Activated CD4-positive, alpha-beta T cell treated with anti-CD3 and anti-CD28 coated beads, Interleukin-2, amount 50 U/mL, for 24 hours (primary cell): ENCODE measurements at places on chromosomes 7 and 10.

- no peak for DNase-seq
Measured at GRCh38 chr10:113765910-113766309, 14.4 kb downstream of the PLEKHS1 start.

- no peak for DNase-seq
Measured at GRCh38 chr7:135991322-135991721, 14.2 kb upstream of the MTPN start.

DNA sequence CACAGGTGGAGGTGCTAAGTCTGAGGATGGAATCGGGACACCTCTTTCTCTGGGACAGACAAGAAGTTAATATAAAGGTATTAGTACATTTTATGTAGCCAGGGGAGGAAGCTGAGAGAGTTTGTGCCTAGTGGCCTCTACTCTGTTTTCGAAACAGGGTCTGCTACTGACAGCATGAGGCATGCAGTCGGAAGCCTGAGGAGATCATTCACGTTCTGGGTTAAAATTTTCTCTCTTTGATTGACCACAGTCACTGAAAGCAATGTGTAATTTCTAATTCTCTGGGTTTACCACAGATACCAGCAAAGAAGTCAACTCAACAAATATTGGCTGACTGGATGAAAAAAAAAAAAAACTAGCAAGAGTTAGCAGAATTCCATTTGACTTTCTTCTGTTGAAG, 53.3 kb upstream of the KCTD7 start:
- no peak for DNase-seq

DNA sequence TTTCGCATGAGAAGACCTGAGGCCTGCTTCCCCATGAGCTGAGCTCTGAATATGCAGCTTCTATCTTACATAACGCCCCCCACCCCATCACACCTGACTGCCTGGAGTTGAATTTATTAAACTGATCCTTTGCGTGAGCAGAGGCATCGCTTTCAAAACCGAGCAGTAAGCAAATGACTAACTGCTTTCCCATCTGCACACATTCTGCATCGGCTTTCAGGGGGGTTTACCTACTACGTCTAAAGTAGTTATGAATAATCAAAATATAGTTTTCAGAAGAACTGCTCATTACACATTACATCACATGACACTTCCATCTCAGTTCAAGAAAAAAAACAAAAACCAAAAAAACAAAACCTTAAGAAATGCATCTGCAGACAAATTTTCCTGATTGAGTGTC, 54.7 kb upstream of the EGR2 start:
- DNase-seq: no peak

- no peak for DNase-seq
Measured at GRCh38 chr10:124212702-124213101, 119.3 kb upstream of the CHST15 start.

DNA sequence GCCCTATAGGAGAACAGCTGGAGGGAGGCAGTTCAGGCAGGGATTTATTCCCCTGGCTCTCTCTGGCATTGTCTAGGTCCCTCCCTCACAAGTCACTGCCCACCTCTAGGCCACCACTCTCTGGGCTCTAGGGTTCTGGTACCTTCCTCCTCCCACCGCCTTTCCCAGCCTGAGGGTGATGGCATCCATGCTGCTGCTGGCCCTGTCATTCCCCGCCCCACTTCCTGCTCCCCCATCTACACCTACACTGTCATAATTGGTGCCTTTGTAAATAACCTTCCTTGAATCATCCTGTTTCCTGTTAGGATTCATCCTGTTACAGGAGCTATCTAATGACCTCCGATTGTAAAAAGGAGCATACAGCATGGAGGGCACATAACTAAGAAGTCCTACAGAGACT, 303.3 kb upstream of the COBL start:
- no peak for DNase-seq

DNA sequence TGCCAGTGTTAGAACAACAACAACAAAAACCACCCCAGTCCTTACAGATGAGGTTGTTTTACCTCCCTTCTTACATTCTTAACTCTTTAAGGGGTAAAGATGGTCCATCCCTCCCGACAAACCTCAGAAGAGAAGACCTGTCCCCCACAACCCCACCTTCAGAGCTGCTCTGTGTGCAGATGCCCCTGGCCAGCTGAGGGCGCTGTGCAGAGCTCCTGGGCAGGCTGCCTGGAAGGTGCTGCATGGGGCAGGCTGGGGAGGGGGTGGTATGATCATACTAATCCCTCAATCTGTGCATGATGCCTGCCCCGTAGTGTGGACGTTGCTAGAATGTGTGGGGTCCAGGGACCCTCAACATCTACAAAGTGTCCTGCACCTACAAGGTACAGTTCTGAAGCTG, 387.1 kb downstream of the INHBA start:
- DNase-seq: no peak

- DNase-seq: no peak
Measured at GRCh38 chr10:77949167-77949566, 22.6 kb upstream of the DLG5 start.

DNA sequence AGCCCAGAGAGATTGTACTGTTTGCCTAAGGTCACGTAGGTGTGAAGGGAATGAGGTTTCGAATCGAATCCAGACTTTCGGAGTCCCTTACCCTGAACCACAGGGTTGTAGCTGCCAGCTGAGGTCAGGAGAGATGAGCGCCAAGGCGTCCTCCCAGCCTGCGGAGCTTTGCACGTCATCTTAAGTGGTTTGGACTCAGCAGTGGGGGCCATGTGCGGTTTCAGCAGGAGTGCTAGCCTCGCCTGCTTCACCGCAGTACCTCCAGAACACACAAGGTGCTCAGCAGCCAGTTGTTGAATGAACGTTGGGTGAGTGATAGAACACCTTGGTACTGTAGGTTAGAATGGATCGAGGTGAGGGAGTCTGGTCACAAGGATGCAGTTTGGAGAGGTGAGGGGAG, 74.9 kb upstream of the PPIF start:
- no peak for DNase-seq

DNA sequence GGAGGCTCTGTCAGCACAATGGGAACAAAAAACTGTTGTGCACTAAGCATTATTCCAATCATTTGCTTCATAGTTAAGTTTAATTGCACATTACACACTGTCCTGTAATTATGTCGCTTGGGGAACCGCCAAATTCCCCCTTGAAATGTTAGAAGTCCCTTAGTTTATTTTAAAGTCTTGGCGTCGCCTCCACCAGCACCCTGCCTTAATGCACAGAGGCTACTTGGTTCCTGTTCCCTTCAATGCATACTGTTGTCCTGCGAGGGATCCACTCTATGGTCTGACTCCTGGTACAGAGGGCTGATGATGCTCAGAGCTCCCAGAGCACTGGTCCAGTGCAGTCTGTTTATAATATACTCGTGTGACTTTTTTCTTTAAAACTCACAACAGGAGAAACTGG, 330.7 kb downstream of the ELMO1 start:
- no peak for DNase-seq

DNA sequence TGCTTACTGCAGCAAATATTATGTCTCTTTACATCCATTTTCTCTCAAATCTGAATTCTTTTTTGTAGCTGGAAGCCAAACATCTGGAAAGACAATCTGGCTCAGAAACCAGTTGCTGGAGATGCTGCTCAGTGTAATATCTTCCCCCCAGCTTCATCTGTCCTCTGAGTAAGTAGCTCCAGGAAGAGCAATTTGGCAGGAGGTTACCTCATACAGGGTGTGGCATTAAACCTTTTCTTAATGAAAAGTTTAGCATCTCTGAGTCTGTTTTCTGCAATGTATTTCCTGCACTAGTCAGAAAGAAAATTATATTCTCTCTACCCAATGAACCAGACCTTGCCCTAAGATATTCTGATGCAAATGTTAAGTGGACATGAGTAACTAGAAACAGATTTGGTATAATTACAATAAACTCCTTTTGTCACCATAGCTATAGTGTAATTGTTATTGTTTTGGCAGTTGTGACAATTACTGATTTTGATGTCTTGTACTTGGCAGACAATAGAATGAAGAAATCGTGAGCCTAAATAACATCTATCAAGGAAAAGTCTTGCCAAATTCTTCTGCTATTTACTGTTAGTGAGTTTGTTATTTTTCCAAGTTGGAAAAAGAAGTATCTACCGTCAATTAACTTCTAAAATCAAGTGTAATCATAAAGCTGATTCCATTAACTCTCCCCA, 123.3 kb downstream of the WDFY4 start:
- no peak for DNase-seq

GRCh38 chr7:103009466-103010185, 65.0 kb downstream of the FBXL13 start:
- DNase-seq: no peak

DNA sequence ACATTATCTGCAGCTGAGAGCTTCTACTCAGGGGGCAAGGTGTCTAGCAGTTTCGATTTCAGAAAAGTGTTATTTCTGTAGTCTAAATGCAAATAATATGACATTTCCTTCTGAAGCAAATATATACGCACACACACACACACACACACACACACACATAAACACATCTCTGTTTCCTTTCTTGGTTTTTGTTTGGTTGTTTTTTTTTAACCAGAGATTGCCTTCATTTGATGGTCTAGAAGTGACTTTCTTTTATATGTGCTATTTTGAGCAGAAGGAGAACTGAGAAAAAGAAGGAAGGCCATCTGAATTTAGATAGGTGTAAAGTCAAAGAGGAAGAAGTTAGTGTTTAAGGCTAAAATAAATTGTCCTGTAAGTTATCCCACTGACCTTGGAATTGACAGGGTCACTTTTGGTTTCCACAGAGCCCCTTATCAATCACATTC, 142.2 kb downstream of the TRIL start:
- DNase-seq: no peak

- DNase-seq: no peak
Measured at GRCh38 chr7:111408724-111409123, 153.6 kb downstream of the IMMP2L start.

DNA sequence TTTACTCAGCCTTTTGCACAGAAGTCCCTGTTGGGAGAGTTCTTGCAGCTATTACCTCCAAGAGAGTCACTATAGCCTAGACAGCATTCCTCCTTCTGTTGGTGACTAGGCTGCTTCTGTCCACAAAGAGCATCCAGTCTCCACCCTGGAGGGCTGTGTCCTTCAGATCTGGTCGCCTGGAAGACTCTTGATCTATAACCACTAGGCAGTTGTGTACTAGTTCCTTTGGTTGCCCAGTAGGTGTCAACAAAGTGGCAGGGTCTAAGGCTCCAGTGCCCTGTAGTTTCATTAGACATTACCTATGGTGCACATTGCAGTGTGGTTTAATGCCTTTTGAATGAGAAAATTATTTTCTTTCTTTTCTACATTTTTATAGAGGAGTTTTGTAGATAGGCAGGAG, 11.3 kb upstream of the AKR1C2 start:
- DNase-seq: no peak

DNA sequence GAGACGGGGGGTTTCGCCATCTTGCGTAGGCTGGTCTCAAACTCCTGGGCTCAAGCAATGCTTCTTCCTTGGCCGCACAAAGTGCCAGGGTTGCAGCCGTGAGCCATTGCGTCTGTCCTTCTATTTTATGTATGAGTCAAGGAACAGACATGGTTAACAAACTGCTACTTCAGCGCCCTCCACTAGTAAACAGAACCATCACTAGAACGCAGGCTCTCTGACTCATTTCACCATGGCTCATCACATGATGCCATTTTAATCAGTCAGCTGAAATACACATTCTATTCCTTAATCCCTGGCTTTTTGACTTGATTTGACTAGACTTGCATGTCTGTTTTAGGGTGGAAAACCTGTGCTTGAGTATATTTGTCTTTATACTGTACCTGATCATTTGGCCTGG, 41.3 kb downstream of the CELF2 start:
- no peak for DNase-seq

DNA sequence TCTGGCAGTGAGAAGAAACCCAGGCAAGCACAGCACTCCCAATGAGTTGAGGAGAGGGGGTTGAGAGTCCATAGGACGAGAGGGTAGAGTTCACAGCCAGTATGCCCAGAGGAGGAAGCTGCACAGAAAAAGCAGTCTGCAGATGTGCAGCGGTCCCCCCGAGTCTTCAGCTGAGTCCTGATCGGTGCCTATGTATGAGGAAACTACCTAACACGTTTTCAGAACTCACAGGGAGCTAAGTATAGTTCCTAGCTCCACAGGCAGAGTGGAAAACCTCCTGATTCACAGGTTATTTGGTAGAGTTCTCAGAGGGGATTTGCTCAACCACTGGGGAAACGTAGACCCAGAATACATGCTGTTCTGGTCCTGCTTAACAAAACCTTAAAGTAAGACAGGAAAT, 271.3 kb upstream of the CNTNAP2 start:
- no peak for DNase-seq

DNA sequence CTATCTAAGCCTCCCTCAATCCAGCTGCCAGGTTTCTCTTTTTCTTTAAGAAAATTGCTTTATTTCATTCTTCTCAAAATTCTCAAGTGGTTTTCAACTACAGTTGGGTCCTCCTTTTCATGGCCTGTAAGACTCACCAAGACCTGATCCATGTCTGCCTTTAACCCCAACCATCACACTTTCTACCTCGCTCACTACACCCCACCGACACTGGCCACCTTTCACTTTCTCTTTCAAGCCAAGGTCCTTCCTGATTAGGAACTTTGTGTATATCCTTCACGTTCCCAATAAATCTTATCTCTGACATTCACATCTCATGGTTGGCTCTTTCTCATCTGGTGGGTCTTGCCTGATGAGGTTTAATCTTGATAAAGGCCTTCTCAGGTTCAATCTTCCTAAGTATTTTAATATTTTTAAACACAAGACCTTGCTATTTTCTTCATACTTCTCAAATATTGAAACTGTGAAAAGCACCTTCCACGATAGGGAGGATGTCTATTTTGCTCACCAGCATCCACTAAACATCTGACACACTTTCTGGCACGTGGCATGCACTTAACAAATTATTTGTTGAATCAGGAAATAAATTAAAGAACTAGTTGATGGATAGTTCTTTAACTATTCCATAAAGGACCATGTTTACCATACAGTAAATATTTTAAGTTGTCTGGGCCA, 624.8 kb downstream of the GRID1 start:
- no peak for DNase-seq

- no peak for DNase-seq
Measured at GRCh38 chr7:40199076-40199802, 64.4 kb downstream of the SUGCT start.

DNA sequence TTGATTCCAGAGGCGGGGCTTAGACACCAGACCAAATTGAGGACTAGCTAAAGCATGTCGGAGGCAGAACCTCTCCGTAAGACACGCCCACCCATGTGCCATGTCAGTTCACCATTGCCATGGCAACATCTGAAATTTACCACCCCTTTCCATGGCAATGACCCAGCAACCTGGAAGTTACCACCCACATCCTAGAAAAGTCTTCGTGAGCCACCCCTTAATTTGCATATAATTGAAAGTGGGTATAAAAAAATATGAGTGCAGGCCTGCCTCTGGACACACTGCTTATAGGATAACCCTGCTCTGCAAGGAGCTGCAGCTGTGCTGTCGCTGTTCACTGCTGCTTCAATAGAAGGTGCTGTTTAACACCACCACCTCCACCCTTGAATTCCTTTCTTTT, 28.0 kb downstream of the TMEM270 start:
- no peak for DNase-seq

- DNase-seq: no peak
Measured at GRCh38 chr7:130009848-130010688, 41.1 kb downstream of the ZC3HC1 start.
